Activated CD8-positive, alpha-beta memory T cell treated with anti-CD3 and anti-CD28 coated beads, Interleukin-2, amount 10 ng/mL, durations not matched to agents 7 days and 5 days (primary cell): ENCODE measurements at places on chromosomes 7 and 10.

DNA sequence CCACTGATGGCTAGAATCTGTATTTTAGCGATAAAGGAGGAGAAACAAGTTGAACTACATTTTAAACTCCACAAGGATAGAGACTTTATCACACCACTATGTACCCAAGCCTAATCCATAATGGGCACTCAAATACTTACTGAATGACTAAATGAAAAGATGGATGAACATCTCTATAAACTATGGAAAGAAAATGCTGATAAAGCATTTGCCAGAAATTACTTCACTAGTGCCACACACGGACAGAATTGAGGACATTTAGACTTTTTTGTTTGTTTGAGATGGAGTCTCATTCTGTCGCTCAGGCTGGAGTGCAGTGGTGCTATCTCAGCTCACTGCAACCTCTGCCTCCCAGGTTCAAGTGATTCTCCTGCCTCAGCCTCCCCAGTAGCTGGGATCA is 1.7 kb upstream of the NSUN6 start:
- DNase-seq: no peak

DNA sequence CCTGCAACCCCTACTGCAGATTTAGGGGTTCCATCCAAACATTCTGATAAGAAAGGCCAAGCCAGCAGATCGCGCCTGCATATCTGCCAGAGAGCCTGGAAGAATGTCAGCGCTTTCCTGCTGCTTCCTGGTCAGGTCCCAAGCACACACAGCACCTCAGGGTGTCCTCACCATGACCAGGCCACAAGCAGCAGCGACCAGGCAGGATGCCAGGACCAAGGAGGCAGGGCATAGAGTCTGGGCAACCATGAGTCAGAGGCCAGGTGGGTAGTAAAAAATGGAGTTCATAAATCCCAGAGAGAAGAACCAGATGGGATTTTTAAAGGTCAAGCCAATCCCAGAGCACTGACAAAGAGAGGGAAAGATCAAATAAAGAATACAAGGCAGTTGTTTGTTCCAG is 5.5 kb upstream of the FAM131B start:
- DNase-seq: no peak

- no peak for DNase-seq
Observed at GRCh38 chr7:20783125-20783699, 3.5 kb downstream of the SP8 start.

GRCh38 chr10:95560278-95561176 is 644 bp downstream of the SORBS1 start:
- DNase-seq: peak; percentile 66

- no peak for DNase-seq
Observed at GRCh38 chr7:5667391-5667790, 114.1 kb downstream of the RNF216 start.

DNA sequence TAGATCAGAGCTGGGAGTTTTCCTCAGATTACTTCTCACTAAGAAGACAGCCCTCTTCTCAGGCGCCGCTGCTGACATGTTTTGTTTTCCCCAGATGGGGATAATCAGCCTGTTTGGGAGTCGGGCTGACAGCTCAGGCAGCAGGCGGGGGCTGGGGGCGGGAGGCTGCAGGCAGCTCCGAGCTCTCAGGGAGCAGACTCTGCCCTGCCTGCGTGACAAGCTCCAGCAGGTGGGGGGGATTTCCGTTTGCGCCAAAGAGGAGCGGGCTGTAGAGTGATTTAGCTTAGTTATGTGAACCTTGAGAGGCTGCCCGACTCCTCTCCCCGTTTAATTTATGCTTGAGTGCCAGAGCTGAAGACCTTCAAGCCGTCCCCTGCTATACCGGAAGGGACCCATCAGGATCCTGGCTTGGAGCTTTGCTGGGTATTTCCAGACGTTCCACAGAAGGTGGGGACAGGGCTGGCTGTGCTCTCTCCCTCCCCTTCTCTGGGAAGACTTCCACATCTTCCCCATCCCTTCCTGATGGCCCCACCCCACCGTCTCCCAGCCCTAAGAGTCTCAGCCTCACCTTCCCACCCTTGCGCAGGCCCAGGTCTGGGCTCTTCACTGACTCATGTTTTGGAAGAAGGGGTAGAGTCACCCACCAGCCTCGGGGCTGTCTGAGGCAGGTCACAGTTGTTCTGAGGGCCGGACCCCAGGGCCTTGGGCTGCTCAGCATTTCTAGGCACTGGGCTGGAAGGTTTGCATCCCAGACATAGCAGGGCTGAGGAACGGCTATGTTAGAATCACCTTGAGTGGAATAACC is 24.7 kb upstream of the ADCYAP1R1 start:
- no peak for DNase-seq

DNA sequence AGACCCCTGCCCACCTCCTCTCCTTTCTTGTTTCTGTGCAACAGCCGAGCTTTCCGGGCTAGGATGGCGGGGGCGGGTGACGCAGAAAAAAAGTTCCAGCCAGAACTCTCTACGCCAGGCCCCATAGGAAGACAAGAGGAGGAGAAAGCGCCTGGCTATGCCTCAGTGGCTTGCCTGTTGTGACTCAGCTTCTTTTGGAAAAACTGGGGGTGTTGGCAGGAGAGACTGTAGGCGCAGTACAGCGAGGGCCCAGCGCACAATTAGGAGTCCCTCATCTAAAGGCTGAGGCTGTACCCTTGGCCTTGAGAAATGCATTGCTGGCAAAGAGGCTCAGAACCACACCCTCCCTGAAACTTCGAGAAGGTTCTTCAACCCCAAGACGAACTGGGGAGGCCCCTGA is 28.0 kb upstream of the KPNA7 start:
- DNase-seq: no peak

DNA sequence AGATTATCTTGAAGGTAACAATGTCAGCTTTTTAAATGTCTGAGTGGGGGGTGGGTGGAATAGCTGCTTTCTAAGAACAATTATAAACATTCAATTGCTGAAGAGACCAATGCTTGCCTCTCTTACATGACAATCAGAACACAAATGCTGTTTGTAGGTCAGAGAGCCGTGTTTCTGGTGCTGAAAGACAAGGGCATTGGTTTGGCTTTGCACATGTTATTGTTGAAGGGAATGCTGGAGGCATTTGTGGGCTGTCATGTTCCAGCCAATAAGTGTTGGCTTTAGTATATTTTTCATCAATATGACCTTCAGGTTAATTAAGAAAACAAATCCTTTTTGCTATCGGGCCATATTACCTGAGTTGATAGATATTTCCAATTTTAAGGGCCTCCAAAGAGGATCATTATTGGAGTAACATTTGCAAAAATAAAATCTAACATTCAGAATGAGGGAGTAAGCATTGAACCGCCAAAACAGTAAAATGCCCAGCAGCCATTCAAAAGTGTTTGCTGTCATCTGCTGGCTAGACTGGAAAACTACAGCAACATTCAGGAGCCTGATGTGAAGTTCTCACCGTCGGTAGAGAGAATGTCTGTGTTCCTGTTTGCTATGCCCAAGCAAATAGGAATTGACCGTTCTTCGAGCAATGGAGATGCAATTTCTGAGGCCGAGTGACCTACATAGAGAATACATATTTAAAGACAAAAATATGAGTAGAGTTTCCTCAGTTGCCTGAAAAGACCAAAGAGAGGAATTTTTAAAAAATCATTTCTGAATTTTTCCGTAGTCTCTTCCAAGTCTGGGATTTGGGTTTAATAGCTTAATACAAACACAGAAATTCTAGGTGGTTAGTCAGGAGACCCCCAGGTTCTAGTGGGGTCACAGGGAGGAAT is 118.9 kb downstream of the APBB1IP start:
- peak; percentile 51 for DNase-seq

DNA sequence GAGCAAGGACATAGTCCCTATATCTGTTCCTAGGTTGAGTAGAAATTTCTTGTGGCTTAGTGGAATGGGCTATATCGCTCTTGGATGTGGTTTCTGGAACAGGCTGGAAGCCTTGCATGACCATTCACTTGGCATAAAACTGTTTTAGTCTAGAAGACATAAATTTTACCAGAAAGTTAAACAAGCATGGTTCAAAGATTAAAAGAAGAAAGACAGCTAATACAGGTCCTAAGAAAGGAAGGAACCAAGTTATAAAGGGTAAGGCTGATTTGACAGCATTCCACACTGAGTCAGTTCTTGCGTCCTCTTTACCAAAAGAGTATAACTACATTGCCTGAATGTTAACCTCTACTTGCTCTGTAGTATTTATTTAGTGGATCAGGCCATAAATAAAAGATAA is 724.2 kb downstream of the SORCS1 start:
- DNase-seq: no peak

DNA sequence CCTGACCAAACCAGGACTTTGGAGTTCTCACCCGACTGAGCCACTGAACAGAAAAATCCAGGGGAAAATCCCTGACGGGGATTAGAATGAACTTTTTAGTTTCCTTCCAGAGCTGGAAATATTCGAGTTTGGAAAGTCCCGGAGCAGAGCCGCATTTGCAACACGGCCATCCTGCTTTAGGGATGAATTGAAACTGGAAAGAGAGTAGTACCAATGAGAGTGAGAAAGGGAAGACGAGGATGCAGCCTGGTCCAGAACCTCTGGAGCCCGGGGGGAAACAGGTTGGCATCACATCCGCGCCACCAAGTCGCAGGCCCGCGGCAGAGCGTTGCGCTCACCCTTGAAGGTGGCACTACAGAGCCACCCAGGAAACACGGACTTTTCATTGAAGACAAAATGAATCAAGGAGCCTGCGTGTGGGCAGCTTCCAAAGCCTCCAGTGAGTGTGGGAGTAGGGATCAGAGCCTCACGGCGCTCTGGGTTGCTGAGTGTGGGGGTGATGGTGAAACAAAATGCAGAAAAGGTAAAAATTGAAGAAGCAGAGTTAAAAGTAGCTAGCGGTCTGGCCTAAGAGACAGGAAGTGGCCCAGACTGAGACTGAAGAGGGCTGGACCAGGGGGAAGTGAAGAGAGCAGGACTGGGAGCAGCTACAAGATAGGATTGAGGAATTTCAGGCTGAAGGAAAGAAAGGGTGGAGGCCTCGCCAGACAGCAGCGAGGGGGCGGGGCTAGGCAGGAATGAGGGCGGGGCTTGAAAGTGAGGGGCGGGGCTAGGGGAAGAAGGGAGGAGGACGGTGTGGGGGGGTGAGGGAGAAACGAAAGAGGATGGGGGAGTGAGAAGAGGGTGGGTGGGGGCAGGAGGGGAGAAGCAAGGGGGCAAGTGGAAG is 1.8 kb downstream of the SMURF1 start:
- DNase-seq: peak; percentile 75

DNA sequence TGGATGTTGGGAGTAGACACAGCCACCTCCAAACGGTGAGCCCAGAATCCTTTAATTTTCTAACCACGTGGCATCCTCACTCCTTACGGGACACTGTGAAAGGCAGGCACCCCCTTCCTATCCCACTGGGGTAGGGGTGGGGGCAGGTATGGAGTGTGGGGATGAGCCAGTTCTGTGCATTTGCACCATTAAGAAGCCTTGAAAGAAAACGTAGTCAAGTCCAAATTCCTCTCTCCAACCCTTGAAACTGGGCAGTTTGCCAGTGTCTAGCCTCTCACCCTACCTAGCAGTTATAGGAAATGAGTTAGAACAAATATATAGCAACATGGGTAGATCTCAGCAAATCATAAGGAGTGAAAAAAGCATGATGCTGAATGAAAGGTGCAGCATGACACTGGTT is 92.4 kb upstream of the LEP start:
- DNase-seq: no peak

GRCh38 chr10:80464557-80465450 is 10.7 kb downstream of the TSPAN14 start:
- peak; percentile 44 for DNase-seq

DNA sequence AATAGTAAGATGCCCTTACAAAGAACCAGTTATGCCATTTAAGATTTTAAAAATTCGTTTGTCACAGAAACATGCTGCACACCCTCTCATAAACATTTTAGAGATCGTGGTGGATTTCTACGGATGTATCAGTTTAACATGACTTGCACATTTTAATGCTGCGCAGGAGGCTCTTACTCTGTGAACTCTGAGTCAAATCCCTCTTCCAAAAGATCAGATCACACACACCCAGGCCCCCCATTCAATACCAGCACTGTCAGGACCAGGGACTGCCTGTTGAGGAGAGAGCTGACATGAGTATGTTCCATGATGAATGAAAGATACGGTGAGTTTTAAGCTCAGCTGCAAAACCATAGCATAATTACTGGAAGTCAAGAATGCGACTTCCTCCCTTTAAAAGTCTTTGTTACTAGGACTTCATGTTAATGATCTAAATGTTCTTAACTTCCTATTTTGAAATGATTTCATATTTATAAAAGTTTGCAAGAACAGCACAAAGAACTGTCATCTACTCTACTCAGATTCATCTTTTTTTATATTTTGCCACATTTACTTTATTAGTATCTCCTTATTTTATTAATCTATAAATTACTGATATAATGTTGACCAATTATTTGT is 500.2 kb downstream of the GLRX3 start:
- DNase-seq: no peak

GRCh38 chr7:157457355-157458253 is 120.8 kb downstream of the DNAJB6 start:
- peak; percentile 11 for DNase-seq

GRCh38 chr7:129471402-129471827 is 30.9 kb upstream of the SMKR1 start:
- DNase-seq: no peak

DNA sequence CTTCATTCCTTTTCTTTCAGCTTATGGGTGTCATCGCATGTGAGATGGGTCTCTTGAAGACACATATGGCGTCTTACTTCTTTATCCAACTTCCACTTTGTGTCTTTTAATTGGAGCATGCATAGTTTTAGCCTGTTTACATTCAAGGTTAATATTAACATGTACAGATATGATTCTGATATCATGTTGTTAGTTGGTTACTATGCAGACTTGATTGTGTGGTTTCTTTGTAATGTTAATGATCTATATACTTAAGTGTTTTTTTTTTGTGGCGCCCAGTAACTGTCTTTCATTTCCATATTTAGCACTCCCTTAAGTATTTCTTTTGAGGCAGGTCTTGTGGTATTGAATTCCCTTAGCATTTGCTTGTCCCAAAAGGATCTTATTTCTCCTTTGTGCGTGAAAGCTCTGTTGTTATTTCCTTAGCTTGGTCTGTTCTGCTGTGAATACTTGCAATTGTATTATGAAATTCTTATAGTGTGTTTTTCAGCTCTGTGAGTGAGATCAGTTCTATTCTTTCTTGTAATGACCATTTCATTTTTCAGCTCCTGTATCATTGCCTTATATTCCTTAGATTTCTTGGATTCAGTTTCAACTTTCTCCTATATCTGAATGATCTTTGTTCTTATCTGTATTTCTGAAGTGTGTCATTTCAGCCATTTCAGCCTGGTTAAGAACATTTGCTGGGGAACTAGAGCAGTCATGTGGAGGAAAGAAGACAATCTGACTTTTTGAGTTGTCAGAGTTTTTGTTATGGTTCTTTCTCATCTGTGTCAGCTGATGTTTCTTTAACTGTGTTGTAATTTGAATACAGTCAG is 88.4 kb downstream of the ABCA13 start:
- DNase-seq: no peak

DNA sequence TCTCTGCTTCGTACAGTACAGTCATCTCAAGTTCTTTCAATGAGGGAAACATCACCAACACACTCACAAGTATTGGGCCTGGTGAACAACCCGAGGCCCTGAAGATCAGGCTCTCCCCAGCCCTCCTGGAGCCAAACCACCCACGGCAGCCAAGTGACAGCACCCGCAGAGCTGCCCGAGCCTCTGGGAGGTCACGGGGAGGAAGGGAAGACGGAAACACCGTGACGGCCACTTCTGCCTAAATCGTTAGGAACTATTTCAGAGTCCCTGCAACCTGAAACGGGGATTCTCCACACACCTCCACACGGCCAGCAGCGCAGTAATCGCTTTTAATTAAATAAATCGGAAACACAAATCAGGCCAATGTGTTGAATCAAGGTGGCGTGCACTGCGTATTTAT is 222.6 kb downstream of the MAD1L1 start:
- no peak for DNase-seq

- no peak for DNase-seq
Observed at GRCh38 chr10:84837877-84838276, 509.5 kb downstream of the CCSER2 start.

- no peak for DNase-seq
Observed at GRCh38 chr10:132294561-132295318, 13.0 kb downstream of the STK32C start.
